Activated T-helper 1 cell treated with anti-CD3 and anti-CD28 coated beads, Interleukin-2, amount 50 U/mL, for 16 hours (primary cell): ENCODE measurements at places on chromosomes 6 and 20.

DNA sequence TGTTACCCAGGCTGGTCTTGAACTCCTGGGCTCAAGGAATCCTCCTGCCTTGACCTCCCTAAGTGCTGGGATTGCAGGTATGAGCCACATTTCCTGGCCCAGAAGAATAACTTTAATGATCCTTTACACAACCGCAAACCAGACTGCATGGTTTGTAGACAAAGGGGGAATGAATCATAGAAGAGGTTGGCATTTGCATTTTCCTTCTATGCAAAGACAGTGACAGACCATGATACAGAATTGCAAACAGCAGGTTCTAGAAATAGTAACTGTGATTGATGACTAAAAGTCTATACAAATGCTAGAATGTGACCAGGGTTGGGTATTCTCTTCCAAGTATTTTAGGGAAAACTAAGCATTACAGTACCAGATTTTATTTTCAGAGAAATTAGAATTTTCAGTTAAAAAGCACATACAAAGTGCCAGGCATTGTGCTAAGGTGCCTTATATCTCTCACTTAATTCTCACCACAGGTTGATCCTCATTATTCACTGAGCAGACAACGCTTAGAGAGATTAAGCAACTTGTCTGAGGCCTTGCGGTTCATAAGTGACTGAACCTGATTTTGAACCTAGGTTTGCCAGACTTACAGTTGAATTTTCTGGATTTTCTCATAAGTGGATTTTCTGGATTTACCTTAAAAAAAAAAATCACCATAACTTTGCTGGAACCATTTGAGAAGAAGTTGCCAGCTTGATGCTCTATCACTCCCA is 146.6 kb downstream of the ZFAND3 start:
- no peak for DNase-seq

DNA sequence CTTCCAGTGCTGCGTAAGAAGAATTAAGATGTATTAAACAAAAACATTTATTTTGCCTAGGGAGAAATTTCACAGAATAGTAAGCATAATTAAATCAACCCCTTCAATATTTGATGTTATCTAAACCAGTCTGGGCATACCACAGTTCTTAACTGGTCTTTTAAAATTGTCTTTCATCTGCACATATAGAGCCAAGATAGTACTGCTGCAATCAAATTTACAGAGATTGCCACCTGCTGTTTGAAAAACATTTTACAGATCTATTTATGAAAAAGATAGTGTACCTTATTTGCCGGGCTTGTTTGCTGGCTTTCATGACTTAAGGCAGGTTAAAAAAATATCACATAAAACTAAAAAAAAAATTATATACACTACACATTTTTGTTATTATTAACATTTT is 323.2 kb downstream of the ADGRB3 start:
- DNase-seq, result no peak

DNA sequence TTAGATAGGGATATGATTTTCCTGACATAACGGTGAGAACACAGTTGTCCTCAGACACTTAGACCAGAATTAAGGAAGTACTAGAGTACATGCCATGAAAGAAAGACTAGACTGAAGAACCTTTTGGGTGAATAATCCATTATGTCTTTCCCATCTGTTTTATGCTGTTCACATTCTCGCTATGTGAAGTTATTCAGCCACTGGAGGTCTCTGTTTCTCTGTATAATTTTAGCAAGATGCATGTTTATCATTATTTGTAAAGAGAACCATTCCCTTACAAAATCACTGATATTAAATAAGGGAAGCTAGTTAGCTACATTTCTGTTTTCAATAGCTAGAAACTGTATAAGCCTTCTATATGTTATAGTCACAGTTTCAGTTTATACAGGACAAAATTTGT is 391.9 kb downstream of the CD109 start:
- no peak for DNase-seq

DNA sequence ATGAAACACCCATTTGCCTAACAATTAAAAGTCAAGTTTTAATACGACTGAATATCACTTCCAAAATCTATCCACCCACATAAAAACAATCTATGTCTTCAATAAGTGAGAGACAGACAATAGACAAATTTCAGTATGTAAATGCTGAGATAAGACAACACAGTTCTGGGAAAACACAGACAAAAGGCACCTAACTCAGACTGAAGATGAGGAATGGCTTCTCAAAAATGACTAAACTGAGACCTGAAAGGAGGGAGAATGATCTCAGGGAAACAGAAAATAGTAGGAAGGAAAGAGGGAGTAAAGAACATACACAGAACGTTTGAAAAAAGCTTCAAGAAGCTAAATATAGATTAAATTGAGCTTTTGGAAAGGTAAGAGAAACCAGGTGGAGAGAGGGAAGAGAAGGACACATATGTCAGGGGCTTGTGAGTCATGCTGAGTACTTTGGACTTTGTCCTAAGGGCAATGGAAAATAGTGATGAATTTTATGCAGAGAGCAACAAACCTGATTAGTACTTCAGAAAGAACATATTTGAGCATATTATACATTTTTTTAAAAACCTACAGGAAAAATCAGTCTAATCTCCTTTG is 16.1 kb downstream of the LMBRD1 start:
- DNase-seq, result no peak

DNA sequence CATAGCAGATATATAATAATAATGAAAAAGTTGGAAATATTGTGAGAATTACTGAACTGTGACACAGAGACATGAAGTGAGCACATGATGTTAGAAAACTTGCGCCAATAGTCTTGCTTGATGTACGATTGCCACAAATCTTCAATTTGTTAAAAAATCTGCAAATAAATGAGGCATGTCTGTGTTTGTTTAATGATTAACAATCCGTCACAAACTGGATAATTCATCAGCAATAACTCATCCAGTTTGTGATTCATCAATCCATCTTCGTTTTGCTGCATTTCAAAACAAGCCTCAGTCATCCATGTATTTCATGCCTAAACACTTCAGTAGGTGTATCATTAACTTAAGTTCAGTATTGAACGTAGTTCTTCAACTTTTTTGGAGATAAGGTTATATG is 25.5 kb upstream of the SMIM26 start:
- DNase-seq, result no peak
